ENCODE measurements at places on chromosomes 7 and 10.

DNA sequence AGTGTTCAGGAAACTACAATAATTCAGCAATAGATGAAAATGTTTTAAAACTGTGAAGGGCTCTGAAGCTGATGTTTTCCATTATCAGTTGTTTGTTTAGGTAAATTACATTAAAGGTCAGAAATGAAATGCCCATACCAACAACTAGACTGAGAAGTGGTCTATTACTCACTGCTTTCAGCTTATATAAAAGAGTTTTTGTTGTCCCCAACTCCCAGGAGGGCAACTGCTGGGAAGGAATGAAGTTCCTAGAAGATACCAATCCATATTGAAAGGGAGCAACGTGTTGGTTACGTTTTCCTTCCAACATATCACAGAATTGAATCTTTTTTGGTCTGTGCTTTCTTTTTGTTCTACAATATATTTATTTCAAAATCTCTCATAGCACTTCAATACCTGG is 330.6 kb upstream of the LRRN3 start:
- no peak for DNase-seq

GRCh38 chr7:93799750-93800357 is 90.7 kb downstream of the TFPI2 start:
- DNase-seq = peak; percentile 27

DNA sequence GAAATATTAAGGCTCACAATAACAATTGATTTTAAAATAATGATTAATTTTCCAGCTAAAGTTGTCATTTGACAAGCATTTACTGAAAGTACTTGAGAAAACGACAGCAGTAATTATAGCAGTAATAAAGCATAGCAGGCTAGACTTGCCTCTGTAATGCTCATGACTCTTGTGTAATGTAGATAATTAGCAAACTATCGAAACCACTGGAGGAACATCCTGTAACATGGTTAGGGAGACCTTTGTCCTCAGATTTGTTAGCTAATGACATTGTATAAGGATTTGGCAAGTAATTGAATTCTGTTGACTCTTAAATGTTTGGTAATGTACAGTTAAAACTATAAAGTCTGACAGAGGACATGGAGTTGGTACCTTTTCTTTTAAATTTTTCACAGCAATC is 24.8 kb downstream of the ARL4A start:
- peak; percentile 84 for DNase-seq

GRCh38 chr7:152312316-152312715 is 123.5 kb downstream of the KMT2C start:
- DNase-seq = no peak

DNA sequence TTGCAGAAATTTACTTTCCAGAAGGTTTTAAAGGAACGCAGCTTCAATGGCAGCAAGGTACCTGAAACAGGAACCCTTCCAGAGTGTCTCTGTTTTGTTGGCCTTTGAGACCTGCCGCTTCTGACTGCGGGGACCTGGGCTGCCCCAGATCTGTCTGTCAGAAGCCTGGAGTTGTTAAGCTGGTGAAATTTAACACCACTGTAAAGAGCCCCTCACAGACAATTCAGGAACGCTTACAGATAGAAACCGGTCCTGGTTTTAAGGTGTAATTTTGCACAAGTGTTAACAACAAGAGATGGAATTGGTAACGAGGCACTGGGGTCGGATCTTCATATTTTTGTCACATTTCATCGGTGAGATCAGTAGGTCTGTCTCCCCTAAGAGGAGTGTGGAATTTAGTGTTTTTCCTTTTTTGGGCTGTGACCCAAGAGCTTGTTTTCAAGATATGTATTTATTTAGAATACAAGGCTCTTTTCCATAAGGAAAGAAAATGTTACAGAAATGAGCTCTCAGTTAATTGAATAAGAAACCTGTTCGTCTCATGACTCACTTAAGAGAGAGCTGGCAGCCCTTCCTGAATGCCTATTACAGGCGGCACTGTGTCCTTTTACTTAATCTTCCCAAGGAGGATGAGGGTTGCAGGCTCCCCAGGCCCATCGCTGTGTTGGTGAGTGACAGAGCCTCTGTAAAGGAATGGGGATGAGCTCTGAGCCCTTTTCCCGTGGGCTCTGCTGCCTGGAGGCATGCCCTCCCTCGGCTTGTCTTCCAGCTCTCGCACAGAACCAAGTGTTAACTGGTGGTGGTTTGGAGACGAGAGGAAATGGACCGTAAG is 168.7 kb downstream of the CUX1 start:
- DNase-seq = no peak

DNA sequence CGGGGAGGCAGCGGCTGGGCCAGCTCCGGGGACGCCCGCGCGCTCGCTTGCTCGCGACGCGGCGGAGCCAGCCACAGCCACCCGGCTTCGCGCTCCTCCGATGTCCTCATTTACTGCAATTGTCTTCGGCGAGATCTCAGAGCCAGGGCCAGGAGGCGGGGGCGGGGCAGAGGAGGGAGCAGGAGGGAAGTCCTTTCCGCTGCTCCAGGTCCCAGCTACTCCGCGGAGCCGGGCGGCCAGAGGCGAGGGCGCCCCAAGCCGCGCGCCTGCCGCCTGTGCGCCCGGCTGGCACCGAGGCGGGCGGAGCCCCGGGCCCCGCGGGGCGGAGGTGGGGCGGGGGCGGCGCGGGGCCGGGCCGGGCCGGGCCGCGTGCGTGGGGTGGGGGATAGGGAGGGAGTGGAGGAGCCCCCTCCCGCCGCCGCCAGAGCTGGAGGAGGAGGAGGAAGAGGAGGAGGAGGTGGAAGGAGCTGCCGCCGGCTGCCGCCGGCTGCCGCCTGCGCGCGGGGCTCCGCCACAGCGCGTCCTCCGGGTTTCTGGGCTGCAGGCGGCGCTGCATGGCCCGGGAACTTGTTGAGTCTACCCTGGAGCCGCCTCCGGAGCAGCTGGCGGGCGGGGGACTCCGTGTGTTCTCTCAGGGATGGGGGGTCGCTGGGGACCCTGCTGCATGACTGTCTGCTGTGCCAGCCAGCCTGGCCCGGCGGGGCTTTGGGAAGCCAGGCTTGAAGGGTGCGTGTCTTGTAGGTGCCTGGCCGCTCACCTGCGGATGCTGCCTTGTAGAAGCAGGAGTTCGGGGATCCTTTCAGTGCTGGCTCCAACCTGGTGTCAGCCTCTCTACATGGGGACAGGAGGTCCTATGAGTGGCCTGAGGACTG is at the start of gene INSYN2A:
Gene INSYN2A (minus strand): TSS at position 310 of the 872 bp plus-strand sequence. CDS start 20,196 bp downstream, outside the sequence.
- DNase-seq = no peak
